H9 (cell line): ENCODE measurements at places on chromosomes 12 and 14. TPM values are rescaled to one million over a fixed set of nuclear protein-coding genes. Genes with fewer than 3 reads are reported as not detected.
A peak's percentile ranks its signal among the peaks of the same experiment; 100 is the strongest.

RNASE1 gene
- total RNA-seq = 1.2 and 1.6 TPM in 2 replicates

PTPRR gene
- total RNA-seq = 0.22 and 0.24 TPM in 2 replicates

DNA sequence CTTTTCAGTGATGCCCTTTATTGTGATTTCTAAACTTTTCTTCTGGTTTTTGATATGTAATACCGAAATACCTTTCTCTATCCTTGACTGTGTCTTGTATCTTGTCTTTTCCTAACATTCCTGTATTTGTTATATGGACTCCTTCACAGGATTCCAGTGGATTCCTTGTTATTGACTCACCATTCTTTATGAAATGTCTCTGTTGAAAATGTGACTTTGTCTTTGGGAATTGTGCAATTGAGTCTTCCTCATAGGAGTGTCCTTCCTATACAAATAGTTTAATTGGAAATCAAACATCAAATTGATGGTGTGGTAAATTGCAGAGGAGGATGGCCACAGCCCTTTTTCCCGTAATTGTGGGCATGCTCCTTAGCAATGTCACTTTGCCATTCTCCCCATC, 296.6 kb upstream of the KITLG start:
- no peak for DNase-seq

- DNase-seq = no peak
Observed at GRCh38 chr12:23380419-23381100, 568.9 kb downstream of the SOX5 start.

- DNase-seq = no peak
Observed at GRCh38 chr12:53754633-53755264, 3.0 kb upstream of the CISTR start.

GRCh38 chr12:21815306-21816062, 41.0 kb upstream of the KCNJ8 start:
- DNase-seq = no peak

- no peak for DNase-seq
Observed at GRCh38 chr12:107780298-107780697, 5.8 kb downstream of the ASCL4 start.

- no peak for DNase-seq
Observed at GRCh38 chr12:8064131-8064530, 2.0 kb downstream of the C3AR1 start.

DNA sequence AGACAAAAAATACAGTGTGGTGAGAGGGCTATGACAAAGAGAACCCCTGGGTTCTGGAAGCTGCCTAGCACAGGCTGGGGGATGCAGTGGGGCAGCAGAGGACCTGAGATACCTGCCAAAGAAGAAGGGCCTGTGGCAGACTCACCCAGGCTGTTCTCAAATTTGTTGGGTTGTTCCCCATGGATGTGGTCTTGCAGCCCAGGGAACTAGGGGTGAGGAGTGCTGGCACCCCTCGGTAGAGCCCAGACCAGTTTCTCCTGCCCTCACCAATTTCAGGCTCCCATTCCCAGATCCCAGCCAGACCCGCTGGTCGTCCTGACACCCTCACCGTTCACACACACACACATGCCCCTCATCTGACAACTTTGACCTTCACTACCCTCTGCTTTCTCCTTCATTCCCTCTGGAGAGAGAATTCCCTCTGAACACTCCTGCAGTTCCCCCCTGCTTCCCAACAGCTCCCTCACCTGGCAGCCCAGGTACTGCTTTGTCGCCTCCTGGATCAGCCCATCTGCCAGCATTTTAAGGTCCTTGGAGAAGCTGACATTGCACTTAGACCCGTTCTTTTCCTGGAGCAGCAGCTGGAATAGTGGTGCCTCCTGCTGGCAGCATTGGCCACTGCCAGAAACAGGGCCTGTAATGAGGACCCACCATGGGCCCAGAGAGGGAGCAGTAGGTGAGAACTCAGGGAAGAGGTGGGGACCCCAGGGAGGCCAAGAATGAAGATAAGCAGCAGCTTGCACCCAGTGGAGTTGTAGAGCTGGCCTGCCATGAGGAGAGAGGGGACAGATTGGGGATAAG, 5.9 kb upstream of the GDF11 start:
- DNase-seq = peak; percentile 98

- no peak for DNase-seq
Observed at GRCh38 chr12:100061814-100062213, 77.1 kb upstream of the ANKS1B start.

DNA sequence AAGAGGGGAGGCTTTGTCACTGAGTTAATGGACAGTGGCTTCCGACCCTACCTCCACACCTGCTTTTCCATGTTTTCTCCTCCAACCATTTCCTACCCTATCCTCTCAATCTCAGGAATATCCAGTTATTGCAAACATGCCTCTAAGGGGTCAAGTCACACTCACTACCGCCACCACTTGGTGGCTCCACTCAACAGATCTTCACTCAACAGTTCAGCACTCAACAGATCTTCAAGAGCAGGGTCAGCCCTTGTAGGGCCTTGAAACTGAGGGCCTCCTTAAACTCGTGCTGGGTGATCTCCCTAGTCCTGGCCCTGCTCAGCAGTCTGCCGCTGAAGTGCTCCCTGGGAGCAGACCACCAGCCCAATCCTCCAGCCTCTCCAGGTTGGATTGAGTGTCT, 14.2 kb downstream of the ZNF641 start:
- peak; percentile 71 for DNase-seq

- no peak for DNase-seq
Observed at GRCh38 chr12:80484746-80485145, 40.7 kb downstream of the PTPRQ start.

GRCh38 chr14:55519473-55520080, 60.4 kb upstream of the KTN1 start:
- DNase-seq = no peak

DNA sequence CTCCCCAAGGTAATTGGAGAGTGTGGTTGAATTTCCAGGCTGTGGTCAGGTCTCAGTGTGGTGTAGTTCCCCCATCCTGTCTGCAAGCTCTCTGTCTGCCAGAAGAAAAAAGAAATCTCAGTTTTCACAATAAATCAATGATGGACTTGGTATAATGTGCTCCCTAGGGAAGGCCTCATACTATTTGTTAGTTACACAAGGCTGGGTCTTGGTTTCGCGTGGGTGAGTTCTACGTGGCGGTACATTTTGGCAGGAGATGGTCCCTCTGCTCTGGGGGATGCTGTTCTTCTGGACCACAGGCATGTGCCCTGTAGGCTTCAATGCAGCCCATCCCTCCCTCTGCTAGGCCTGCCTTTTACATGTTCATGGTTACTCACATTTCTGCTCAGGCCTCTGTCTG, 206.4 kb upstream of the PELI2 start:
- DNase-seq = no peak

- no peak for DNase-seq
Observed at GRCh38 chr14:106875503-106875902, 1349.1 kb downstream of the TMEM121 start.

GRCh38 chr14:71555654-71556559, 376.3 kb upstream of the RGS6 start:
- no peak for DNase-seq

DNA sequence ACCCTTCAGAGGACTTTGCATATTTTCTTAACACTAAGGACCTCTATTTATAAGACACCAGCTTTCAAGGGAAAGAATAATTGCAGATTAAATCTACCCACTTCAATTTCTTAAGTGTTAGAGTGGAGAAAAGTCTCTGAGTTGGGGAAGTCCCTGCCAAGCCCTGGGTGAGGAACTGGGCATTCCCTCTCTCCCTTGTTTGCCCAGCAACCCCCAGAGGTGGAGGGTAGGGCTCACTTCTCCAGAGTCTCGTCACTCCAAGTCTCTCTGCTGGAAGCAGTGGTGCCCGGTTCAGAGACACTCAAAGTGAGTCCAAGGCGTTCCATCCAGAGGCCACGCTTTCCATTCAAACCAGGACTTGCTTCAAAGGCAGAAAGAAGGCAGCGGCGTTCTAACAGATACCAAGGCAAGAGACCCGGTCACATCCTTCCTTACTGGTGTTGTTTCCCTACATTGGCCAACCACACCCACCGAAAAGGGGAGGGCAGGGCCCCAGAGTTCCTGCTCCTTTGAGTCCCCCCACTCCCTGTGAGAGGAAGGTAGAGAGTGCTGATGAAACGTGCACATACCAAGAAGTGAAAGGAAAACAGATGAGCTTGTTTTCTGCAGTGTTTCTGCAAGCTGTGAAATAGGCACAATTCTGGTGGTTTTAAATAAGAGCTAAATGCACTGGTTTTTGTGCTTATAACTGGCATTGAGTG, 6.1 kb upstream of the BDKRB2 start:
- DNase-seq = no peak

GRCh38 chr14:96168581-96168980, 36.1 kb upstream of the BDKRB2 start:
- DNase-seq = peak; percentile 14
